ENCODE measurements at places on chromosomes 6 and 20.
A peak's percentile ranks its signal among the peaks of the same experiment; 100 is the strongest.

- DNase-seq: no peak
Measured at GRCh38 chr20:47857569-47858464, 72.5 kb upstream of the SULF2 start.

DNA sequence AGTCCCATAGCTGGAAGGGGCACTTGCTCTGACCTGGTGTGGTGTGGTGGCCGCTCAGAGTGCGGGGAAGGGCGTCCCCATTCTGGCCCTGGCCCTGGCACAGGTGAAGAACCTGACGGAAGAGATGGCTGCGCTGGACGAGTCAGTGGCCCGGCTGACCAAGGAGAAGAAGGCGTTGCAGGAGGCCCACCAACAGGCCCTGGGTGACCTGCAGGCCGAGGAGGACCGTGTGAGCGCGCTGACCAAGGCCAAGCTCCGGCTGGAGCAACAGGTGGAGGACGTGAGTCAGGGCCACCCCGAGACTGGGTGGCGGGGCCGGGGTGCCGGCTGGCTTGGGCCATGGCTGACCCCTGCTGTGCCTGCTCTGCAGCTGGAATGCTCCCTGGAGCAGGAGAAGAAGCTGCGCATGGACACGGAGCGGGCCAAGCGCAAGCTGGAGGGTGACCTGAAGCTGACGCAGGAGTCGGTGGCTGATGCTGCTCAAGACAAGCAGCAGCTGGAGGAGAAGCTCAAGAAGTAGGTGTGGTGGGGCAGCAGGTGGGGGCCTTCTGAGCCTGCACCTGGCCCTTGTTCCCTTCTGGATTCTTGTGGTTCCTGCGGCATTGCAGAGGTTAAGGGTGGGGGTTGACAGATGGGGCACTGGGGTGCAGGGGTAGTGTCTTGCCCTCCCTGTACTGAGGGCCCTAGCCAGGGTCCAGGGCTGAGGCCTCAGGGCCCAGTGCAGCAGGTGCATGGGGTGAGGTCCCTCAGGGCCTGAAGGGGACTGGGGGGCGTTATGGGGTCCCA, 40.8 kb downstream of the MYH7B start:
- no peak for DNase-seq

- no peak for DNase-seq
Measured at GRCh38 chr6:123338394-123338793, 298.4 kb downstream of the TRDN start.

- DNase-seq: no peak
Measured at GRCh38 chr6:149727793-149728498, 10.0 kb upstream of the LATS1 start.

GRCh38 chr6:72250664-72251063, 364.3 kb downstream of the RIMS1 start:
- DNase-seq: no peak

- DNase-seq: no peak
Measured at GRCh38 chr20:39631557-39631956, 669.4 kb downstream of the DHX35 start.

DNA sequence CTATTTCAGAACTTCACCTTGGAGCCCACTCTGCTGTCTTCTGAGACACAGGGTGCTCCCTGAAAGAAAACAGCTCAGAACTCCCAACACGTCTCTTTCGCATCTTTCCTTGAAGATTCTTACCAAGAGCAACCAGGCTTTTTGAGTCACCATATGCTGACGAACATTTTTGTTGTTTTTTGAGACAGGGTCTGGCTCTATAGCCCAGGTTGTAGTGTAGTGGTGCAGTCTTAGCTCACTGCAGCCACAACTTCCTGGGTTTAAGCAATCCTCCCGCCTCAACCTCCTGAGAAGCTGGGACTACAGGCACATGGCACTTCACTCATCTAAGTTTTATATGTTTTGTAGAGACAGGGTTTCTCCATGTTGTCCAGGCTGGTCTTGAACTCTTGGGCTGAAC, 68.5 kb downstream of the TRMT11 start:
- DNase-seq: no peak

GRCh38 chr20:16701296-16701695, 28.5 kb upstream of the SNRPB2 start:
- DNase-seq: no peak

GRCh38 chr6:125798734-125799508, 8.2 kb downstream of the NCOA7 start:
- no peak for DNase-seq

DNA sequence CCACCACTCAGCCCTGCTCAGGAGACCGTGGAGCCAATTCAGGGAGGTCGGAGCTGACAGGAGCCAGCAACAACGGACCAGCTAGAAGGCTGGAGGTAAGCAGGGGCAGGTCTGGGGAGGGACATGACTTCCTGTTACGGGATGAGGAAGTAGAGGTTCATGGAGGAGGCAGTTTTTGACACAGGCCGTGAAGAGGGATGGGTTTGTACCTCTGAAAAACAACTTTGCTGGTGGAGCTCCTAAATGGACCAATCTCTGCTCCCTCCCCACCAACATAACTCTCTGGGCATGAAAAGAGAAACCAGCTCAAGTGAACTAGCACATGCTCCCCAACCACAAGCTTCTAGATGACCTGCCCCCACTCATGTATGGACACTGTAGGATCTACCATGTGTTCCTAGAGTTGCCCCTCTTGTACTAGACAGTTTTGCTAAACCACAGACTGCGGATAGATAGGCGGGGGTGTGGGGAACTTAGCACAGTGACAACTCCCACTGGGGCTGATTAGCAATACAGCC, 31.4 kb downstream of the RALGAPA2 start:
- no peak for DNase-seq

DNA sequence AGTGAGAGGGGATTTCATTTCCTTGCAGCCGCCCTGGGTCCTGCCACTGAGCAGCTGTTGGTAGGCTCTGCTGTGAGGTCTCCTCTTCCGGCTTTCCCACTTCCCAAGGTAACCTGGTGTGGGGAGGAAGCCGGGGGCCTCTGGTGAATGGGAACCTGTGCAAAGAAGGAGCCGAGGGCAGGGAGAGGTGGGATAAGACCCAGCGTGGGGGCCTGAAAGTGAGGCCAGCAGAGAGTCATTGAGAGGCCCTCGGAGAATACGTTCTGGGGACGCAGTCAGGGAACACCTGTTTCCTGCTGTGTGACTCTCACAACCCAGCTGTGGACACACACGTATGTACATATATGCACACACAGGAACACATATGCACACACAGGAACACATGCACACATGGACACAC, 100.7 kb downstream of the CDH26 start:
- DNase-seq: no peak

GRCh38 chr6:49336514-49337131, 126.4 kb downstream of the MMUT start:
- DNase-seq: no peak

GRCh38 chr6:106180208-106180607, 94.1 kb downstream of the PRDM1 start:
- DNase-seq: peak; percentile 34

DNA sequence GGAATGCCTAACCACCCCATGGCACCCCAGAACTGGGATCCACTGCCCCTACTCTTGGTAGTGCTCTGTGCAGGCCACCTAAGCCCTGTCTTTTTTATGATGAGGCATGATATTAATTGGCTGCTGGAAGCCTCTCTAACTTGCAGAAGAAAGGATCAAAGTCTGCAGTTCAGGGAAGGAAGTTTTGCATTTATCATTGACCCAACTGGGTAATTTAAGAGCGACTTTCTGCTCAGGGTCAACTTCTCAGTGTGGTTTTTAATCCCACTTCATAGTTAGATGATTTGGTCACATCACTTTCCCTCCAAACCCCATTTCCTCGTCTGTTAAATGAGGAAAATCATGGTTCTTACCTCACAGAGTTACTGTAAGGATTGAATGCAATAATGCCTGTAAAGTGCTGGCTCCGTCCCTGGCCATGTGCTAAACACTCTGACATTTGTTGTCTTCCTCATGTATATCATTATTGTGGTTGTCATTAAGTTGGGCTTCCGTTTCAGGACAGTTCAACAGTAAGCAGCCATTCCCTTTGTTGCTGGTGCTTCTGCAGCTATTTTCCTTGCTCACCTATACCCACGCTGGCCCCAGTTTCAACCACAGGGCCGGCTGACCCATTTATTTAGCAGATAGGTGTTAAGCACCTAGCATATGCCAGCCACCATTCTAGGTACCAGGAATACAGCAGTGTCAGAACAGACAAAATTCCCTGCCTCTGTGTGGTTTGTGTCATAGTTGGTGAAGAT, 14.2 kb downstream of the E2F3 start:
- no peak for DNase-seq

DNA sequence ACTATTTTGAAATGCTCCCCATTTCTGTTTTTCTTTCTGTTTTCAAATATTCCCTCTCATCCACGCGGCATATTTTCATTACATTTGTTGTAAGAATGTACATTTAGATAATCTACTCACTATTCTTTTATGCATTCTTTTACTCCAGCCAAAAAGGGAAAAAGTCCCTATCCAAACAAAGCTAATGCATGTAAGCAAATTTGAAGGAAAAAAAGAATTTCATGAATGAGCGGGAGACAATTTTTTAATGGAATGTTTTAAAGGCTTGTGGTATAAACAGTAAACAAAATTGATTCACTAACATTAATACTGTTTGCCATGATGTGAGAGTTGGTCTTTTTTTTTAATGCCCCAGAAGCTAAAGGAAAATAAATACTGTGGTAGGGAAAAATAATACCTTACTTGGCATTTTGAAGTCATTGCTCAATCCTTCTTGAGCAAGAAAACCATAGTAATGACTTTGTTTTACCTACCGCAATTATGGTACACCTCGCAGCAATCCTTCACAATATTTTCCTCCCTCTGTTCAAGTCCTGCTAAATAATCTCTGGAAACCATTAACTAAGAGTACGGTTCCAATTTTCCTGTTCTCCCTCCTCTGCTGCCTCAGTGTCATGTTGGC, 79.0 kb downstream of the BACH2 start:
- no peak for DNase-seq

DNA sequence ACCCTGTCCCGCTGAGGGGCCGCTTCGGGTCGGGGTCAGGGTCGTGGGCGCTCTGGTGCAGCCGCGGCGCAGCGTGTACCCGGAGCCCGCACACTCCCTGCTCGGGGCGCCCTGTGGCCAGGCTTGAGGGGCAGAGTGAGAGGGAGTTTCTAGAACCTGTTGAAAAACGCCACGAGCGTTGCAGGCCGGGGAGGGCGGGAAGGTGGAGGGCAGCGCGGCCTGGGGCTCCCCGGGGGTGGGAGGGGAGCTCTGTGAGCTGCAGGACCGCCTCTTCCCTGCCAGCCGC, 539 bp upstream of the BHLHE23 start:
- DNase-seq: no peak

- peak; percentile 35 for DNase-seq
Measured at GRCh38 chr6:85537055-85537494, 56.6 kb downstream of the SNX14 start.

GRCh38 chr20:48620507-48621375, 207.1 kb downstream of the PREX1 start:
- peak; percentile 93 for DNase-seq

GRCh38 chr6:28203201-28203600, 21.9 kb upstream of the ZSCAN9 start:
- DNase-seq: no peak

DNA sequence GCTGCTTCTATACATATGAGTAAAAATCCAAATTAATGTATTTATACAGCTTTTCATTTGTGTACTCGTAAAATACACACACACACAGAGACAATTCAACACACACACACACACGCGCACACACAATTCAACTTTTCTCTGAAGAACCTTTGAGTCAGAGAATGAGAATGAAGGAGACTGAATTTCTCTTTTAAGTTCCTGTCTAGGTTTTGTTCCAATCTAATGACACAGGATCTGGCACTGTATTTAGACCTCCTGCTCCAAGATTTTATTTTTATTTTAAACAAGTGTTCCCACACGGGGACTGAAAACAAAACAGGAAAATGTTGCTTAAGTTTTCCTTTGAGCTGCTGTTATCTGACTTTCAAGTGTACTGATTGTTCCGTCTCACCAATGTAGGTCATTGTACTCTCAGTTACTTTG, 250.8 kb downstream of the LAMA2 start:
- no peak for DNase-seq

- DNase-seq: no peak
Measured at GRCh38 chr20:19858466-19859371, 100.7 kb downstream of the RIN2 start.

GRCh38 chr6:11639376-11640235, 102.1 kb downstream of the TMEM170B start:
- no peak for DNase-seq

GRCh38 chr6:98976674-98977385, 29.1 kb upstream of the FBXL4 start:
- no peak for DNase-seq

DNA sequence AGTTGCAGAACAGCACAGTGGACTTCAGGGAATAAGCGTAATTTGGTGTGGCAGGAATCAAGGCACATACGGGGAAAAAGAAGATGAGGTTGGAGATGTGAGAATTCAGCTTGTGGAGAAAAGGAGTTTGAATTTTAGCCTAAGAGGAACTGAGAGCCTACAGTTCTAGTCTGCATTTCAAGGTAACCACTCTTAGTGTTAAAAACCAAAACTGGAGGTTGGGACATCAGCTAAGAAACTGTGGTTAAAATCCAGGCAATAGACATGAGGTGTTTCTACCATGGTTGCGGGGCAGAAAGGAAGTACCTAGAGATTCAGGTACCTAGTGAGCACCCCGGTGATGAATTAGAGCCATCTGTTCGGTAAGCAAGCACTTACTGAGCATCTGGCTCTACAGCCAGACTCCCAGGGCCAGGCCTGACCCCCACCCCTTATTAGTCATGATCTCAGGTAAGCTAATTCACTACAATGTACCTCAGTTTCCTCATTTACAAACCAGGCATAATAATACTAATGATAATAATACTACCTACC, 44.4 kb downstream of the FAXC start:
- no peak for DNase-seq

DNA sequence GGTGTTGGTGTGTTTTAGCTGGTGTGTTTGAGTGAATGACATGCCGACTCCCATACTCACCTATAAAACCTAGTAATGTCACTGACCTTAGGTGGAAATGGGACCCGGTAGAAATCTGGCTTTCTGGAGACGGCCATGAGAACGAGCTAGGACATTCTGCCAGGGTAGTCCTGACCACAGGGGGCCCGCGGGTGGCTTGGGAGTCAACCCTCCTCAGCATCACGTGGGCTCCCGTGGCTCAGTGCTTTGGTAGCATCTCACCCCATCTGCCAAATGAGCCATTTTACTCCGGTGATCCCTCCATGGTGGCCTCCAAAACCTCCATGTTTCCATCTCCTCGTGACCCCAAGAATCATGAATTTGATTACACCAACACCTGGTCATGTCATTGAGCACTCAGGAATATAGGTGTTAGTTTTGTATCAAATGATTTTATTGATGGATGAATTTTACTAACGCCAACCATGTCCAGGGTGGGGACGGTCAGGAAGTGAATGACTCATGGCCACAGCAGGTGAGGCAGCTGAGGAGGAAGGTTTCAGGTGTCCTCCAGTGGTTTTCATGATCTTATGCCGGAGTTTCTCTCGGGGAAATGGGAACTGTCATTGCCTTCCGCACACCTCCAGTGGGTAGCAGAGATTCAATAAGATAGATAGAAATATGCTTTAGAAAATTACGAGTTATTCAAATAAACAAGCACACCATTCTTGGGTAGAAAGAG, 195.0 kb downstream of the SYNDIG1 start:
- DNase-seq: no peak

- peak; percentile 77 for DNase-seq
Measured at GRCh38 chr20:22339091-22339881, 245.1 kb downstream of the FOXA2 start.
